Stimulated activated naive CD8-positive, alpha-beta T cell treated with anti-CD3 and anti-CD28 coated beads, Interleukin-15, Interleukin-2, amounts not matched to agents 100 U/mL and 50 U/mL, for 24 hours (primary cell): ENCODE measurements at places on chromosomes 7 and 10.

DNA sequence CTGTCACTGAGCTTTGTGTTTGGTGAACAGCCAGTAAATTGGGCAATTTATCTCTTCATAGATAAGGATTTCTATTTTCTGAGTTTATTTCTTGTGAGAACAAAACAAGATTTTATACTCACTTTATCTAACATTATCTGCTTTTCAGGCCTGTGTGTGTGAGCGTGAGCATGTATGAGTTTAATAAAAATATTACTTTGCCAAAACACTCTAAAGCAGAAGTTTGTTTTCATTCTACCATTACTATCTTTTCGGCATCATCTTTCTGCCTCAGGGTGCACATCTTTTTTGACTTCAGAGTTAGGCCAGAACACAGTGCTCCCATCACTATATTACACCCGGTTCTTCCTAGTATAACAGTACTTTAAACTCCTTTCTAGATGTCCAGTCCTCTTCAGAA lies 13.0 kb downstream of the ZWINT start:
- no peak for DNase-seq

DNA sequence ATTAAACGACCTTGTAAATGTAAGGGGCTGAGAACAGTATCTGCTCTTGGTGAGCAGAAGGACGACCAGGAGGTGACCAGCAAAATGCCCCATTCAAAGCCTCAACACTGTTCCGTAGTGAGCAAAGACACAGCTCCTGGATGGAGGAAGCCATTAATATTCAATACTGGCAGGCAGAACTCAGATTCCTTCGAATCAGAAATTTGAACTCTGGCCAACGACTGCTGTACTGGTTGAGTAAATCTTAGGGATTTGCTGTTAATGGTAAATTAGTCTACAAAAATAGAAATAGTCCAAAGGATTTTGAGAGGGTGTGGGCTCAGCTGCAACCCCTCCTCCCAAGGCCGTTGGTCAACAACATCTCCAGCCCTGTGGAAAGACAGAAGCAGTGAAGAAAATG lies 130.5 kb upstream of the PFKP start:
- DNase-seq, result no peak

- no peak for DNase-seq
Observed at GRCh38 chr10:3836222-3836820, 51.3 kb upstream of the KLF6 start.

- no peak for DNase-seq
Observed at GRCh38 chr10:79096514-79096913, 27.7 kb downstream of the ZMIZ1 start.

- no peak for DNase-seq
Observed at GRCh38 chr10:75572478-75572877, 141.1 kb downstream of the LRMDA start.

DNA sequence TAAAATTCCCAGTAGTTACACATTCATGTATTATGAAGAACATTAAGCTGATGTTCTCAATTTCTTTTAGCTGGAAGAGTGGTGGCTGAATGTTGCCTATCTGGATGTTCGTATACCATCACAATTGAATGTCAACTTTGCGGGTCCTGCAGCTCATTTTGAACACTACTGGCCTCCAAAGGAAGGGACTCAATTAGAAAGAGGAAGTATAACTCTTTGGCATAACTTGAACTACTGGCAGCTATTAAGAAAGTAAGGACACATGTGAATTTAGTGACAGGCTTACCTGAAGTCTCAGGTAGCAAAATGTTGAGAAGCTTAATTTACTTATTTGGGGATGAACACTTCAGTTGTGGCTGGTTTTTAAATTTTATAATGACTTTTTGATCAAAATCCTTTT lies 15.9 kb downstream of the CROT start:
- DNase-seq, result no peak

DNA sequence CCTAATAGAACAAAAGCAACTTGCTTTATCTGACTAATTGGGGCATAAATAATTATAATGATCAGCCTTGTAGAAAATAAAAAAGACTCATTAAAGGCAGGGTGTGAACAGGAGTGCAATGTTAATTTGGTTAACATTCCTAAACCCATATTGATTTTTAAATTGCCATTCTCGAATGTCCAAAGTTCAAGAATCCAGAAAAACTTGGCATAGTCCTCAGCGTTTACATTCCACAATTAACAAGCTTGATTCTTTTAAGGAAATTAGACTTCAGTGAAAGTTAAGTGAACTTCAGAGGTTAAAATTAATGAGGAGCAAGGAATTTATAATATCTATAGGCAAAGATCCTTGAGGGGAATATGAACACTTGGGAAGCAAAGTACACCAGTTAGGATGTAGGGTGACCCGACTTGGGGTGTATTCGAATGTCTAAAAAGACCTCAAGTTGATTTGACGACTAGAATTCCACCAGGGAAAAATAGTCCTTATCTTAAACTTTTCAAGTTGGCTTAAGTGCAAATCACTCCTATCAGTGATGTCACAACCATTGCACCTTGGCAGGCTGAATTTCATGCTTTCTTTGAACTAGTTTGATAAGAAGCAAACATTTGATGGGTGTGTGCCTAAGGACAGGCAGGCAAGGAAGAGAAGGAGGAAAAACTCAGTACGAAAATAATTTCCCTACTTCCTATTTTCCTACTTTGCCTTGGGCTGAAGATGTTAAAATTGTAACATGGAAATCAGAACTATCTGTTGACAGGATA lies 830.4 kb upstream of the COBL start:
- no peak for DNase-seq

DNA sequence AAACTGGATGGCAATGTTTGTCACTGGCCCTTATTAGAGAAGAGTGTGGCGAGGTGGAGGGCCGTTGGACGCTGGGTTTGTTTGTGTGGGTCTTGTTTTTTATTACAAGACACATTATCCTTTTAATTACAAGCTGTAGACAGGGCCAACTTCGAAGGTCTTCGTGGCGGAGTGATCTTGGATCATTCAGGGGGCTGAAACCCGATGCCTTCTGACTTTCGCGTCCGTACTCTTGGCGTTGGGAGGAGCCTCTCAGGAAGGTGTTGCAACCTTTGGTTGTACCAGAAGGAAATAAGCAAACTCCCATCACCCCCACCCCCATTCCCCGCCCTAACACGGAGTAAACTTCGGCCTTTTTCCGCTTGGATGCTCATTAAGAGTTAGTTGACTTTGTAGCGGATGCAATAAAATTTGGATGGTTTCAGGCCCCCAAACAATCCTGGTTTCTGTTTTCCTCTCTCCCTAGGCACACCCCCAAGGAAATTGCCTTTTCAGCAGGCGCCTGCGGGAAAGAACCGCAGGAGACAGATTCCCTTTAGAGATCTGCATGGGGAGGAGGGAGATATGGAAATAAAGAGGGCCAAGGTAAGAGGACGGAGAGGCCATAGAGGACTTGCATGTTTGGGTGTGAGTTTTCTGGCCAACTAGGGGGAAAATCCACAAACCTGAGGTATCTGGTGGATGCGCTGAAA lies 294.5 kb upstream of the NFE2L3 start:
- DNase-seq, result no peak

- no peak for DNase-seq
Observed at GRCh38 chr7:10536561-10536960, 437.1 kb upstream of the PHF14 start.

DNA sequence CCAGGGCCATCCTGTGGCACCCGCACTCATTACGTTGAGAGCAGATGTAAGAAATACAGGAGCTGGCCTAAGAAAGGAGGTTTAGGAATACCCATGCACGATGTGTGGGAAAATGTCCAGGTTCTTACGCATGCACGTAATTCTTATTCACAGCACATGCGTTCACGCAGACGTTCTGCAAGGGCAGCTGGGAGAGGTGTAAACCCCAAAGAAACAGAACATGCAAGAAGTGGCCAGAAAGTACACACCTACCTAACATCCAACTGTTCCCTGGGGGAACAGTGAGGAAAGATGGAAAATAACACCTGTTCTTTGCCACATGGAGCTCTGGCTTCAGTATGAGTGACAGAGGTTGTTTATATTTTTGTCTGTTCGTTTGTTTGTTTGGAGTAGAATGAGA lies 285.6 kb downstream of the PRPF18 start:
- DNase-seq, result no peak

- DNase-seq, result no peak
Observed at GRCh38 chr10:29859521-29860130, 199.8 kb downstream of the JCAD start.

- DNase-seq, result no peak
Observed at GRCh38 chr10:91103384-91104192, 116.9 kb upstream of the PCGF5 start.

DNA sequence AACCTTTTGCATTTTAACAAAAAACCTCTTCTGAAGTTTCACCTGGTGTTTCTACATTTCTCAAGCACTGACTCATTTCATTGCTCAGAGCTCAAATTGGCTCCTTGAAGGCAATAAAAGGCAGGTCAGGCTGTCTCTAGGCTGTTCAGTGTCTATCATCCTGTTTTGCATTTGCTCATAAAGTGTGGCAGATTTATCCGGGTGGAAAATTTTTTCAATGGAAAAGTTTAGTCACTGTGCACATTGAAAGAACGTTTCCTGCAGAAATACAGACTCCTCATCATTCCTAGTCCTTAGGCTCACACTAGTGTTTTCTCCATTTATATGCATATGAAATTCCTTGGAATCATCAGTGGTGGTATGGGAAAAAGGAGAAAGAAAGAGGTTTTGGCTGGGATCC lies 114.2 kb upstream of the DGKB start:
- DNase-seq, result no peak

DNA sequence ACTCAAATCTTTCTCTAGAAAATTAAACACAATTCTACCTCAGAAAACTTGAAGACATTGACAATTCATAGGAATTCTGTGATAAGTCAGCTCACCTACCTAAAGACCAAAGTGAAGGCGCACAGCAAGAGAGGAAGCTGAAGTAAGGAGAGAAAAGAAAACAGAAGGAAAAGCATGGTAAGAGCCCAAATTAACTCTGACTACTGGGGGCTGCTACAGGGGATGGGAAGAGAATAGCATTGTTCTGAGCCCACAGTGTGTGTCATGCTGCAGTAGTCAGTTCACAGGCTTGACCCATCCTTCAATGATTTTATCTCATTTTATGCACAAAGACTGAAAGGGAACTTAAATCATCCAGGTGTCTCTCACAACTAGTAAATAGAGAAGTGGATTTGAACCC lies 111.3 kb downstream of the PTEN start:
- no peak for DNase-seq

DNA sequence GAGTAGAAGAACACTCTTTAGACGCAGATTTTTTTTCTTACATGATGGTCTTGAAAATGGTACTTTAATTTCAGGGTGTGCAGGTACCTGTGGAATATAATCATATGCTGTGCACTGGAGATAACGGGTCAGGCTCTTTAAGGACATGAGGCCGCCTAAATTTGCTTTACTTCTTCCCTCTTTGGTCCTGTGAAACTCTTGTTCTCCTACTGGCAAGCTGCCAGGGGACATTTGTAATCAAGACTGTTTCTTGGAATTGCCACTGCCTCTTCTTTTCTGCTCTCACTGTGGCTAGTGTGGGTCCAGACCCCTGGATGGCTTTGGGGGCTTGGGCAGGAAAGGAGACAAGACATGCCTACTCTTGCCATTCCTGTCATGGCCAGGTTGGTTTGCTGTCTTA lies 146.0 kb downstream of the SND1 start:
- no peak for DNase-seq

DNA sequence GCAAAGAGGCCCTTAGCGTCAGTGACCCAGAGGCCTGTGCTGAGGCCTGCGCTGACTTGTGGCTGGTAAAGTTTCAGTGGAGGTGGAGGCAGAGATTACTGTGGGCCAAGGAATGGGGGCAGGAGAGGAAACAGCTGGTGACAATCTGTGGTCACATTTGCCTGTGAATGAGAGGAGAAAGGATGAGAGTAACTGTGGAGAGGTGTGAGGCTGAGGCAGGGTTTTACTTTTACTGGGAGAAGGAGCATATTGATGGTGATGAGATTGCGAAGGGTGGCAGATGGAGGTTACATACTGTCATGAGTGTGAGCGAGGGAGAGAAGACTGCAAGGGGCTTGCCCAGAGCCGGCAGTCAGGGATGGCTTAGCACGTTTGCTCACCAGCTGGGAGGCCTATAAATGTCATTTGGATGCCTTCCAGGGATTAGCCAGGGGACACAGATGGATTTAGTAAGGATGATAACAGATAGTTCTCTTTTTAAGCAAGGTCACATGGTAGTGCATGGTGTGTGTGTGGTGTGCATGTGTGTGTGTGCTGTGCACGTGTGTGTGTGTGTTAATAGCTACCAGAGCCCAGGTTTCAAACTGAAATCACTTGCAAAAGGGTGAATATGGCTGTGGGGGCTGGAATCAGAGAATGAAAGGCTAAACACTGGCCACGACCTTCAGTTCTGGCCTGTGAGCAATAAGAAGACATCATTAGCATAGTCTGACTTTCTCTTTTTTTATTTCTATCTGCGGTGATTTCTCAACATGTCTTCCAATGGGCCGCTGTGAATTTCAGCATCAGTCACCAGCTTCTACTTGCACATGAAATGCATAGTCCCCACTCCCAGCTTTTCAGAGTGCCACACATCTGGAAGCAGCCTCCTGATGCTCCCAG lies 291.5 kb upstream of the ZNF32 start:
- no peak for DNase-seq

- no peak for DNase-seq
Observed at GRCh38 chr10:80464557-80465450, 10.7 kb downstream of the TSPAN14 start.

DNA sequence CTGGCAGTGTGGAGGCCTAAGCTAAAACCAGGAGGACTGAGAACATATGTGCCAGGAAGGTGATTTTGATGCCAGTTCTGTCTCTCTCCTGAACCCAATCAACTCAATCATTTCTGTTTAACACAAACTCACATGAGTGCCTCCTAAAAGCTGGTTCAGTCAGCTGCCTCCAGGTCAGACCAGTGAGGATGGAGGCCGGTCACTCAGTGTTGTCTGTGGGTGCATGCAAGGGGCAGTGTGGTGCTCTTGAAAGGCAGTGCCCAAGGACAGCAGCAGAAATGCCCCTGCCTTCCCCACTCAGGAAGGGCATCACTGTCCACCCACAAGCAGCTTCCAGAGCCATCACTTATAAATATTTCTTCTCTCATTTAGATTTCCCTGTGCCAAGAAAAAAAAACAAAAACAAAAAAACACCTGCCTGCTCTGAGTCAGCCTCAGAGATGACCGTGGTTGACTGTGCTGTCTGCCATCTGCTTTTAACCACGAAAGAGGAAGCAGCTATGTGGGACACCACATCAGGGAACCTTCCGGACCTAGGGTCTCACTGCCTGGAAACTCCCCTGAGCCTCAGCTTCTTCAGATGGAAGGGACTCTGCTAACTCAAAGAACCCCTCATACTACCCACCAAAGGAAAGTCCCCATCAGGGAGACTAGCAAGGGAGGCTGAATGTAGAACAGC lies 39.1 kb downstream of the VOPP1 start:
- peak; percentile 75 for DNase-seq

- DNase-seq, result no peak
Observed at GRCh38 chr7:99996755-99997544, 18.4 kb upstream of the ZKSCAN1 start.

- DNase-seq, result peak; percentile 78
Observed at GRCh38 chr7:74656441-74656836, 1.1 kb upstream of the GTF2I start.

- no peak for DNase-seq
Observed at GRCh38 chr7:111290419-111290818, 199.5 kb downstream of the LRRN3 start.
